ENCODE measurements at places on chromosomes 1 and 21.

- no peak overlapping the region for H3K4me3 ChIP-seq
- no peaks in the 10 kb centered on the region for H3K4me1 ChIP-seq
- H3K27me3 ChIP-seq = no peaks in the 10 kb centered on the region
- no peak overlapping the region for H3K27ac ChIP-seq
- no peaks in the 10 kb centered on the region for H3K36me3 ChIP-seq
These were observed 52.3 kb downstream of the GRIK3 start for GRCh38 chr1:36981771-36982622.

DNA sequence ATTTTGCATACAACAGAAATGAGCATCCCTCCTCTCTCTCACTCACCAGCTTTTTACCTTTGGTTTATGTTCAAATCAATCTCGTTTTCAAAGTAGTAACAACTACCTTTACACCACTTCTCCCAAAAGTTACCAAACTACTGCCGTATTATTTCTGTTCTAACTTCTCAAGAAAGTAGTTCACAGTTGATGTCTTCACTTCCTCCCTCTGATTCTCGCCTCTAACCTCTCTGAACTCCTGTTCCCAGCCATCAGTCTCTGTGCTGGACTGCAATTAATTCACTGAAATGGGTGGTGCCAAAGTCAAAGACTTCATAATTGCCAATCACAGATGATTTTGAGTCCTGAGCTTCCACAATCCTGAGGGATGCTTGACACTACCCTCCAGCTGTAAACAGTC is 54.0 kb downstream of the ZNF281 start:
- H3K27ac ChIP-seq = no peak overlapping the region
- no peak for DNase-seq
- H3K4me3 ChIP-seq = no peak overlapping the region
- H3K36me3 ChIP-seq = no peaks in the 10 kb centered on the region

DNA sequence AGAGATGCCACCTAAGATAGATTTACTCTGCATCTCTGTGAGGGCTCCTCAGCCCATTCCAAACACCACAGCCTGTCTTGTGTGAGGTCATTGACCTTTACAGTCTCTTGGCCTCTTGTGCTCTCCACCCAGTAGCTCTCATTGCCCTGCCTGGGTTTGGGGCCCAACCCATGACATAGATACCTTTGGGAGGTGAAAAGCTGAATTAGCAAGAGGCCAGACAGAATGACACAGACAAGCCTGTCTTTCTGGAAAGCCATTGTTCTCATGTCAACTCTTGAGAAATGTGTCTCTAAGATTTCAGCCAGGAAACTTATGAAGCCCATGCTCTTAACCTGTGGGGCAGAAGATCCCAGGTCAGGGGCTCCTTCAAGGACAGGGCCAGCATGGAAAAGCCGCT is 18.4 kb upstream of the F3 start:
- no peak for DNase-seq
- no peak overlapping the region for H3K4me3 ChIP-seq
- H3K27me3 ChIP-seq = peaks cover 5% of the 10 kb centered on the region
- no peaks in the 10 kb centered on the region for H3K36me3 ChIP-seq
- no peaks in the 10 kb centered on the region for H3K4me1 ChIP-seq
- H3K27ac ChIP-seq = no peak overlapping the region

DNA sequence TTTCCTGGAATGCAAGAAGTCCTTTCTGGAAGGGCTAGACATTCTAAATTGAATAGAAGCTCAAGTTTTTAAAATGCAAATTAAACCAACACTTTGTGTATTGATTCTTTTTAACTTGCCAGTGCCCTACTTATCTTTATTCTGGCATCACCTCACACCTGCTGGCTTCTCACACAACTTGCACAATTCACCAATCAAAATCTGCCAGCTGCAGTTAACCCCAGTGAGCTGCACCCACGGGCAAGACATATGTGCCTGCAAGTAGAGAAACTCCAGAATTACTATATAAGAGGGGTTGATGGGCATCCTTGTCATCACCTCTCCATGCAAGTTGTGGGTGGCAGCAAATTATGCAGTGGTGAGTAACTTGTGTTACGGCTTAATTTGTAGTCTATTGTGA is 11.7 kb upstream of the PLPPR4 start:
- DNase-seq = no peak
- H3K27ac ChIP-seq = no peak overlapping the region
- H3K4me1 ChIP-seq = no peaks in the 10 kb centered on the region
- H3K4me3 ChIP-seq = no peak overlapping the region

DNA sequence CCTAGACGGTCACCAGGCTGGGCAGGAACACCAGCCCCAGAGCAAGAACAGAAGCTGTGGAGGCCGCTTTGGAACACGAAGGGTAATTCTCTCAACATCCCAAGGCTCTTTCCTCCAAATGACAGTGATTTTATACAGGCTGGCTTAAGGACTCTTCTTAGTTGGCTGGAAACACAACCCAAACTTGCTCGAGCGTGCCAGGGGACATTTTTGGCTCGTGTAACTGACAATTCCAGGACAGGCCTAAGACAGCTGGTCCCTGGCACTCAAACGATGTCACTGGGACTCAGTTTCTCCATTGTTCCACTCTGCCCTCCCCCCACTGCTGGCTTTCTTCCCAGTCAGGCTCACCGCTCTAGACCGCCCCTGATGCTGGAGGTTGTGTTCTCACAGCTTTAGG is 164.7 kb downstream of the NPHP4 start:
- DNase-seq = no peak
- no peaks in the 10 kb centered on the region for H3K36me3 ChIP-seq
- H3K4me3 ChIP-seq = no peak overlapping the region
- H3K27me3 ChIP-seq = no peaks in the 10 kb centered on the region

GRCh38 chr1:9577423-9577822 is 11.3 kb upstream of the TMEM201 start:
- no peak for DNase-seq
- H3K27me3 ChIP-seq = no peaks in the 10 kb centered on the region
- no peaks in the 10 kb centered on the region for H3K4me1 ChIP-seq
- peaks cover 22% of the 10 kb centered on the region for H3K36me3 ChIP-seq
- H3K27ac ChIP-seq = peak overlapping the region; percentile 53

- no peak for DNase-seq
- no peaks in the 10 kb centered on the region for H3K27me3 ChIP-seq
- no peak overlapping the region for H3K4me3 ChIP-seq
- H3K4me1 ChIP-seq = peaks cover 54% of the 10 kb centered on the region
- no peaks in the 10 kb centered on the region for H3K36me3 ChIP-seq
These were observed 58.4 kb upstream of the EPS8L3 start for GRCh38 chr1:109821831-109822745.

DNA sequence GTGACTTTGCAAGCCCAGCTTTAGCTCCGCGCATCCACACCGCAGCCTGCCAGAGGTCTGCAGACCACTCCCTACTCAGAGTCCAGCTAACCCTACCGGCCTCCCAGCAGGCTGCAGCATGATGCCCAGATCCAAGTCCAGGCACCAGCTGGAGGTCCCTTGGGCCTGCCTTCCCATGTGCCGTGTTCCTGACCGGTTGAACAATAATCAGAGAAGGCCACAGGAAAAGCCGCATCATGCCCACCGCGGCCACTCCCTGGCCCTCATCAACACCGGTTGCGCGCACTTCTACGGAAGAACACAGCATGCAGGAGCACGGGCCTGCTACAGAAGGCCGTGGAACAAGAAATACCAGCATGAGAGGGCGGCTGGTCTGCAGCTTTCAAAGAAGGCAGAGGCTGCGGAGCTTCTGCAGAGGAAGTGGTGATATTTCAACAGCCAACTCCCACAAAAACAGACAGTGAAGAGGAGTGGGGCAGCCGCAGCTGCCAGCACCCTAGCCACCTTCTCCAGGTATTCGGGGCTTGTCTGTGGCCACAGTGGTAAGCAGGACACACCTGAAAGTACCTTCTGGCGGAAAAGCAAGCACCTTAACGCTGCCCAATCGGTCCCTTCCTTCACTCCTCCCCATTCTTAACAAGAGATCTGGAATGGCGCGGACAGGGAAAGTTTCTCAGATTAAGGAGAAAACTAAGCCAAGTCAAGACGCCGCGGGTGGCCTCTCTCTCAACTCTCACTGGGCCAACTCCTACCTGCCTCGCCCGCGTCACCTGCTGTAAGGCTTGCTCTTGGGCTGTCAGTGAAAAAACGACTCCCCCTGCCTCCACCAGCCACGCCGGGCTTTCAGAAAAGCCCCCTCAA is 1.5 kb downstream of the PGBD5 start:
- H3K4me3 ChIP-seq = peak overlapping the region; percentile 60
- H3K36me3 ChIP-seq = no peaks in the 10 kb centered on the region
- H3K27ac ChIP-seq = no peak overlapping the region
- peaks cover 14% of the 10 kb centered on the region for H3K4me1 ChIP-seq

GRCh38 chr1:171654942-171655745 is 2.7 kb upstream of the MYOC start:
- H3K4me3 ChIP-seq = peak overlapping the region; percentile 62
- H3K36me3 ChIP-seq = no peaks in the 10 kb centered on the region
- peak; percentile 61 for DNase-seq
- H3K27me3 ChIP-seq = peaks cover 14% of the 10 kb centered on the region
- H3K27ac ChIP-seq = no peak overlapping the region

DNA sequence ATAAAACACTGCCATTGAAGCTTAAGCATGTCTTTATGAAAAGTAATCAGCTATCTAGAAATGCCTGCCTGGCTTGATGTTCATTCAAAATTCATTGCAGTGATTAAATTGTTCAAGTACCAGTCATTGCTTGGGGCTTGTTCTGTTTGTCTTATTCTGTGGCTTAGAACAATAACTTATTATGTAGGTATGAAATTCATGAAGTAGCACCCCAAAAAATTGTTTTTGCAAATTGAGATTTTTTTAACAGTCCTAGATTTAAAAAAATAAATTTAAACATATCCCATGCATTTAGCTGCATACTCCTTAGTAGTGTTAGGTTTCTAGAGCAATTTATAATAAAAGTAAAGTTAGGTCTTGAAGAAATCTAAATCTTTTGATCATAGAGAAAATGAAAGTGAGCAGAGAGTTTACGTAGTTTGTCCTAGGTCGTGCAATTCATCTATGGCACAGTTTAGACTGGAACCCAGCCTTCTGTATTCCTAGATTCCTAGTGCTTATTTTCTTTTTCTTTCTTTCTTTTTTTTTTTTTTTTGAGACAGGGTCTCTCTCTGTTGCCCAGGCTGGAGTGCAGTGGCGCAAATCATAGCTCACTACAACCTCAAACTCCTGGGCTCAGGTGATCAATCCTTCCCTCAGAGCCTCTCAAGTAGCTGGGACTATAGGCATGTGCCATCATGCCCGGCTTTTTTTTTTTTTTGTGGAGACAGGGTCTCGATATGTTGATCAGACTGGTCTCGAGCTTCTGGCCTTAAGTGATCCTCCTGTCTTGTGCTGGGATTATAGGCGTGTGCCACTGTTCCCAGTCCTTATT is 9.3 kb downstream of the MIER1 start:
- peak overlapping the region; percentile 85 for H3K4me3 ChIP-seq
- no peak for DNase-seq
- H3K27ac ChIP-seq = peak overlapping the region; percentile 81
- H3K27me3 ChIP-seq = no peaks in the 10 kb centered on the region
- H3K36me3 ChIP-seq = peaks cover 21% of the 10 kb centered on the region
- peaks cover 59% of the 10 kb centered on the region for H3K4me1 ChIP-seq

DNA sequence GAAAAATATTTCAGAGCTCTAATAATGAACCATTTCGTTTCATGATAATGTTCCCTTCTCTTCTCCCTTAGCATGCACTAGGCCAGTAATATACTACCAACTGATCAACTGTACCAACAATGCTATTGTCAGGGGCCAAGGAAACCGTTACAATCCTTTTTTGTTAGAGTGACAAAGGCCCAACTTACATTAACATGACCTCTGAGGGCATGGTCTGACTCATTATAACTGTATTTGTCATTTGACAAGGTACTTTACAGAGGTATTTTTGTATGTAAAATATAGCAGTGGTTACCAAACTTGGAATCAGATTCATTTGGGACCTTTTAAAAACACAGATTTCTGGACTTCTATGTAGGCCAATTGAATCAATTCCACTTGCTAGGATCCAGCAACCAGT is 102.6 kb upstream of the RRP15 start:
- H3K27me3 ChIP-seq = no peaks in the 10 kb centered on the region

DNA sequence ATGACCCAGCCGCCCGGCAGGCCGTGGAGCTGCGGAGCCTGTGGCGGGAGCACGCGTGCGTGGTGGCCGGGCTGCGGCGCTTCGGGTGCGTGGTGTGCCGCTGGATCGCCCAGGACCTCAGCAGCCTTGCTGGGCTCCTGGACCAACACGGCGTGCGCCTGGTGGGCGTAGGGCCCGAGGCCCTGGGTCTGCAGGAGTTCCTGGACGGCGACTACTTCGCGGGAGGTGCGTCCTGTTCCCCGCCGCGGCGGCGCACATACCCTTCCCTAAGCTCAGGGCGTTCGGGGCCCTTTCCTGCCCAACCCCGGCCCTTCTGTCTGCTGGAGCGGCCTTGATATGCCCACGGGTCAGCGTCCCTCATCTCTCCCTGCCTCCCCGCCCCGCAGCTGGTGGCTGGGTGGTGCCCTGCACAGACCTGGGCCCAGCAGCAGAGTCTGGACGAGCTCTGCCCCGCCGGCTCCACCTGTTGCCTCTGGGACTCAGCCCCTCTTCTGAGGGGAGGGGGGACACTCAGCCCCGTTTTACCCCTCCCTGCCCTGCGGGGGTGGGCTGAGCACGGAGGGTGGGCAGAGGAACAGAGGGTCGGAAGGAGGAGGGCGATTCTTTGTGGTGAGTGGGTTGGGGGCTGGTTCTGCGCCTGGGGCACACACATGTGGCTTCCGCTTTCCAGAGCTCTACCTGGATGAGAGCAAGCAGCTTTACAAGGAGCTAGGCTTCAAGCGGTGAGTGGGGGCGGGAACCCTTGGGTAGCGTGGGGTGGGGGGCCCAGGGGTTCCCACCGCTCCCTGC is 688 bp downstream of the PRXL2B start:
- H3K27ac ChIP-seq = peak overlapping the region; percentile 45
- no peaks in the 10 kb centered on the region for H3K27me3 ChIP-seq
- peak overlapping the region; percentile 74 for H3K4me3 ChIP-seq
- peaks cover 19% of the 10 kb centered on the region for H3K4me1 ChIP-seq
- H3K36me3 ChIP-seq = peaks cover 6% of the 10 kb centered on the region
- DNase-seq = no peak

GRCh38 chr1:48979940-48980339 is 203.2 kb upstream of the BEND5 start:
- H3K4me3 ChIP-seq = no peak overlapping the region
- H3K27ac ChIP-seq = no peak overlapping the region
- no peaks in the 10 kb centered on the region for H3K4me1 ChIP-seq
- H3K27me3 ChIP-seq = no peaks in the 10 kb centered on the region
- DNase-seq = no peak

- no peaks in the 10 kb centered on the region for H3K4me1 ChIP-seq
- no peak overlapping the region for H3K27ac ChIP-seq
- no peak for DNase-seq
These were observed 598.3 kb upstream of the ZP4 start for GRCh38 chr1:238489006-238489405.

- no peaks in the 10 kb centered on the region for H3K36me3 ChIP-seq
- no peak for DNase-seq
- no peak overlapping the region for H3K4me3 ChIP-seq
- peaks cover 2% of the 10 kb centered on the region for H3K27me3 ChIP-seq
These were observed 14.6 kb downstream of the LCA5L start for GRCh38 chr21:39430954-39431353.

Data from T-helper 2 cell treated with Interferon-gamma antibody and Interleukin-4, amounts not matched to agents 5 μg/mL and 100 μg/mL, for 36 hours (primary cell).